Activated CD4-positive, alpha-beta T cell treated with anti-CD3 and anti-CD28 coated beads, Interleukin-2, amount 10 ng/mL, durations not matched to agents 24 days and 14 days (primary cell): ENCODE measurements at places on chromosomes 5 and 9. TPM values are rescaled to one million over a fixed set of nuclear protein-coding genes. Genes with fewer than 3 reads are reported as not detected.

Gene APBA1
- 0.51 and 1.1 TPM in 2 replicates for total RNA-seq

Gene GRIN1
- total RNA-seq, result 0.07 TPM in 1 of 2 replicates, not detected in the other

Gene FRMD3
- 0.30 and 0.59 TPM in 2 replicates for total RNA-seq

Gene CREBRF
- 6.2 and 6.7 TPM in 2 replicates for total RNA-seq

- DNase-seq, result no peak
- H3K27ac ChIP-seq, result no peak overlapping the region
Observed at GRCh38 chr5:2908086-2908485, 156.6 kb upstream of the IRX2 start.

- no peak overlapping the region for H3K27ac ChIP-seq
- H3K4me3 ChIP-seq, result no peak overlapping the region
- peaks cover 4% of the 10 kb centered on the region for H3K27me3 ChIP-seq
- DNase-seq, result no peak
Observed at GRCh38 chr5:139675213-139675612, 27.1 kb downstream of the CXXC5 start.

GRCh38 chr5:164818445-164818844 is 1313.0 kb downstream of the MAT2B start:
- H3K4me1 ChIP-seq, result no peaks in the 10 kb centered on the region
- H3K36me3 ChIP-seq, result no peaks in the 10 kb centered on the region
- no peaks in the 10 kb centered on the region for H3K27me3 ChIP-seq
- no peak for DNase-seq

DNA sequence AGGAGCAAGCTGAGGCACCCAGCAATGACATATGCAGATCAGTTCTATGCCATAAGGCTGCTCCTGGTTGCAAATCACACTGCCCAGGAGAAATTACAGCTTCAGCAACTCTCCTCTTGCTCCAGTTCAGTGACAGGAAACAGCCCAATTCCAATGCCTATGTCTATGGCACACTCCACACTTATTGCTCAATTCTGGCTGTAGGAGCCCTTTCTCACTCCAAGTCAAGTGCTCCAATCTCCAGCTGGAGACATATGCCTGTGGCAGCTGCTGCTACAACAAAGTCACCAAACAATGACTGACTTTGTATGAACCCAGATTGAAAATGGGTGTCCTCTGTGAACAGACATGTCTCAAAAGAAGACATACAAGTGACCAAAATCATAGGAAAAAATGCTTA is 31.8 kb upstream of the PLCXD3 start:
- H3K27ac ChIP-seq, result no peak overlapping the region
- no peak for DNase-seq
- H3K4me1 ChIP-seq, result no peaks in the 10 kb centered on the region
- no peaks in the 10 kb centered on the region for H3K36me3 ChIP-seq
